Mesenchymal stem cell (in vitro differentiated cells and primary cell): ENCODE measurements at places on chromosomes 6 and 20.

- peaks cover 3% of the 10 kb centered on the region for H3K36me3 ChIP-seq
- no peak for DNase-seq
- H3K4me3 ChIP-seq, result peak overlapping the region; percentile 78
- peaks cover 19% of the 10 kb centered on the region for H3K4me1 ChIP-seq
Observed at GRCh38 chr6:136551103-136551502, 881 bp upstream of the MAP7 start.

- peak overlapping the region; percentile 66 for H3K27ac ChIP-seq
- H3K27me3 ChIP-seq, result no peaks in the 10 kb centered on the region
- peak overlapping the region; percentile 58 for H3K4me3 ChIP-seq
- no peaks in the 10 kb centered on the region for H3K36me3 ChIP-seq
- H3K4me1 ChIP-seq, result peaks cover 4% of the 10 kb centered on the region
- no peak for DNase-seq
Observed at GRCh38 chr6:2866171-2866846, 24.6 kb upstream of the SERPINB1 start.

DNA sequence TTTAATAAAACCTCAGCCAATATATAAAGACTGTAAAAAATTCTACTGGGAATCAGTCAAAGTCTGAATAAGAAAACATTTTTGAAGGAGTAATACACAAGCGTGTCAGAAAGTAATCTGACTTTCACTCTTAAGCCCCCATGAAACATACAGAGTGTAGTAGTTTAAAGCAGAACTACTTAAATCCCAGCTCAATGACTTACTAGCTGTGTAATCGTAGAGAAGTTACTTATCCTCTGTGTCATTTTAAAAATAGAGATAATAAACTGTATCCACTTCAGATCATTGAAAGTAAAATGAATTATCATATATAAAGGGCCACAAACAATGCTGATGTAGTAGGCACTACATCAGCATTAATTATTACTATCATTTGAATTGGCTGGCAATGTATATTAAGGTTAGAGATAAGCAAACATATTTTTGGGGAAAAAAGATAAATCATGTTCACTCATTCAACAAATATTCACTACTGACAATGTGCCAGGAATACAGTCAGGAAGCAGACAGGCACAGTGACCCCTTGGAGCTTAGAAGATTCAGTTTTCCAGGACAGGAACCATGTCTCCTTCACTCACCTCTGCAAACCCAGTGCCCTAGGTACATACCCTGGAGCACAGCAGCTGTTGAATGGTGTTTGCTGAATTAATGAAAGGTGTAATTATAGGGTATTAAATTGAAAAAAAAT lies 14.4 kb downstream of the REPS1 start:
- H3K4me1 ChIP-seq, result peaks cover 7% of the 10 kb centered on the region
- H3K27me3 ChIP-seq, result no peaks in the 10 kb centered on the region
- H3K27ac ChIP-seq, result no peak overlapping the region
- H3K36me3 ChIP-seq, result no peaks in the 10 kb centered on the region
- no peak overlapping the region for H3K4me3 ChIP-seq

GRCh38 chr6:100595456-100595855 lies 130.7 kb upstream of the SIM1 start:
- no peak overlapping the region for H3K27ac ChIP-seq
- peaks cover 2% of the 10 kb centered on the region for H3K36me3 ChIP-seq
- no peak overlapping the region for H3K4me3 ChIP-seq
- DNase-seq, result no peak
- no peaks in the 10 kb centered on the region for H3K4me1 ChIP-seq
- no peaks in the 10 kb centered on the region for H3K27me3 ChIP-seq

DNA sequence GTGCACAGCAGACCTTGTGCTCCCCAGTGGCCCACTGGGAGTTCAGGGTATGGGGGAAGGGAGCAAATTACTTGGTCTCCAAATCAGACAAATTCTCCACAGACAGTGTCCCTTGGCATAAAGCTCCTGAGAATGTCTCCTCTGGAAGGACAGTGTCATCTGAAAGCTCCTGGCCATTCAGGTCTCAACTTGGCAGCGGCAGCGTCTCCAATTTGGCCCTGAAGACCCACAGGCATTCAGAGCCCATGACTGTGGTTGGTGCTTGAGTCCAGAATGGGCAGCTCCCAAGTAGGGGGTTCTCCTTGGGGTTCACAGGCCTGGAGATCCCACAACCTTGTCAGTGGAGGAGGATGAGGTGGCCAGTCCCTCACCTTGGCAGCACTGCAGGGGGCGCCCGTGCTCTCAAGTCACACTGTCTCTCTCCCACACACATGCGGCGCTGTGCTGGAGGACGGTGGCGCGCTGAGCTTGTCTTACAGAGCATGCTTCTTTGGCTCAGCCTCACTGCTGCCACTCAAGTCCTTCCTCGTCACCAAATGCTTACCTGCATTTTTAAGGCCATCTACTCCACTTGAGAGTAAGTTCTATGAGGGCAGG lies 20.7 kb downstream of the DYNLRB1 start:
- H3K27ac ChIP-seq, result no peak overlapping the region
- peaks cover 91% of the 10 kb centered on the region for H3K36me3 ChIP-seq
- H3K4me3 ChIP-seq, result no peak overlapping the region
- no peaks in the 10 kb centered on the region for H3K27me3 ChIP-seq
- peak; percentile 31 for DNase-seq

GRCh38 chr20:14745830-14746229 lies 408.4 kb upstream of the FLRT3 start:
- DNase-seq, result no peak
- no peaks in the 10 kb centered on the region for H3K4me1 ChIP-seq
- H3K27me3 ChIP-seq, result no peaks in the 10 kb centered on the region
- no peak overlapping the region for H3K4me3 ChIP-seq

- peaks cover 5% of the 10 kb centered on the region for H3K4me1 ChIP-seq
- H3K4me3 ChIP-seq, result no peak overlapping the region
- H3K27ac ChIP-seq, result no peak overlapping the region
- no peaks in the 10 kb centered on the region for H3K27me3 ChIP-seq
Observed at GRCh38 chr6:82076916-82077315, 170.6 kb downstream of the IBTK start.

- peaks cover 94% of the 10 kb centered on the region for H3K36me3 ChIP-seq
- no peak overlapping the region for H3K4me3 ChIP-seq
- no peak overlapping the region for H3K27ac ChIP-seq
- H3K4me1 ChIP-seq, result peaks cover 2% of the 10 kb centered on the region
Observed at GRCh38 chr6:111674883-111675282, 69.2 kb upstream of the TRAF3IP2 start.

- no peaks in the 10 kb centered on the region for H3K4me1 ChIP-seq
- no peak overlapping the region for H3K27ac ChIP-seq
- no peaks in the 10 kb centered on the region for H3K27me3 ChIP-seq
- peak; percentile 31 for DNase-seq
Observed at GRCh38 chr20:15561707-15562404, 1011.4 kb downstream of the KIF16B start.

DNA sequence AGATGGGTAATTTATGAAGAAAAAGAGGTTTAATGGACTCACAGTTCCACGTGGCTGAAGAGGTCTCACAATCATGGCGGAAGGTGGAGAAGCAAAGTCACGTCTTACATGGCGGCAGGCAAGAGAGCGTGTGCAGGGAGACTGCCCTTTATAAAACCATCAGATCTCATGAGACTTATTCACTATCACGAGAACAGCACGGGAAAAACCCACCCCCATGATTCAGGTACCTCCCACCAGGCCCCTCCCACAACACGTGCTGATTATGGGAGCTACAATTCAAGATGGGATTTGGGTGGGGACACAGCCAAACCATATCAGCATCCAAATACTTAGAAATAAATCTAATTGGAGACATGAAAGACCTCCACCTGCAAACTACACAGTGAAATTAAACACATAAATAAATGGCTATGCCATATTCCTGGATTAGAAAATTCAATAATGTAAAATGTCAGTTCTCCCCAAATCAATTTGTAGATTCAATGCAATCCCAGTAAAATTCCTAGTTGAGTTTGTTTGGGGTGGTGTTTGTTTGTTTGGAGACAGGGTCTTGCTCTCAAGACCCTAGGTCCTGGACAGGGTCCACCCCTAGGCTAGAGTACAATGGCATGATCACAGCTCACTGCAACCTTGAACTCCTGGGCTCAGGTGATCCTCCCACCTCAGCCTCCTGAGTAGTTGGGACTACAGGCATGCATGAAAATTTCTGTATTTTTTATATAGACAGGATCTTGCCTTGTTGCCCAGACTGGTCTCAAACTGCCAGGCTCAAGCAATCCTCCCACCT lies 101.6 kb downstream of the TAF4 start:
- H3K4me3 ChIP-seq, result no peak overlapping the region
- H3K27ac ChIP-seq, result no peak overlapping the region
- no peaks in the 10 kb centered on the region for H3K36me3 ChIP-seq
- peaks cover 40% of the 10 kb centered on the region for H3K27me3 ChIP-seq
- no peaks in the 10 kb centered on the region for H3K4me1 ChIP-seq

- H3K27me3 ChIP-seq, result no peaks in the 10 kb centered on the region
- no peaks in the 10 kb centered on the region for H3K36me3 ChIP-seq
Observed at GRCh38 chr6:105051941-105052471, 95.1 kb downstream of the LIN28B start.

DNA sequence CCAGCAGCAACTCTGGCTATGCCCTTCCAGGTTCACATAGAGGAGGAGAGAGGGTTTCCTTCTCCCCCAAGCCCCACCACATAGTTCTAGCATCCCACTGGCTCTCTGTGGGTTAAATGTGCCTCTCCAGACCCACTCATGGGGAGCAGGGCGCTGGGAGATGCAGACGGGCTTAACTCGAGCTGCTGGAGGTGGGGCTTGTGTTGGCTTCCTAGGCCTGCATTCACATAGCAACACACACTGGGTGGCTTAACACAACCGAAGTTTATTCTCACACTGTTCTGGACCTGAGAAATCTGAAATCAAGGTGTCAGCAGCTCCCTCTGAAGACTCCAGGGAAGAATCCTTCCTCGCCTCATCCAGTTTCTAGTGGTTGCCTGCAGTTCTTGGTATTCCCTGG lies 33.6 kb downstream of the SLC2A10 start:
- H3K27ac ChIP-seq, result no peak overlapping the region
- no peak overlapping the region for H3K4me3 ChIP-seq
- no peaks in the 10 kb centered on the region for H3K36me3 ChIP-seq
- peaks cover 46% of the 10 kb centered on the region for H3K27me3 ChIP-seq
- H3K4me1 ChIP-seq, result peaks cover 5% of the 10 kb centered on the region
- DNase-seq, result no peak
